ENCODE measurements at places on chromosomes 7 and 10.

DNA sequence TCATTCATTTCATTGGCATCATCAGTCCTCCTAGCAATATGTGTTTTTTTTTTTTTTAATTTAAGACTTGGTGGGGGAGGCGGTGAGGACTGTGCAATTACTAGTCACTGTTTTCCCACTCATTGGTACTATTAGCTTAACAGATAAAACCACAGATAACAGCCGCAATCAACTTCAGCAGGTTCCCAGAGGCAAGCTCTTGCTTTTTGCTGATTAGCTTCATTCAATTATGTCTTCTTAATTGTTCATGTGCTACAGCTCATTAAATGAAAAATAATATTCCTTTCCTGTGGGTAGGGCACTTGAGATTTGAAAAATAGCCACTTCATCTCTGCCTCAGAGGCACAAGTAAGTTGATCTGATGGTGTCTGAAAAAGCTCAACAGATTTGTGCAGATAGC is 215.5 kb downstream of the PCDH15 start:
- DNase-seq, result no peak

- DNase-seq, result no peak
Measured at GRCh38 chr10:86967481-86967941, 771 bp upstream of the ADIRF start.

GRCh38 chr7:26305869-26306665 is 14.4 kb downstream of the SNX10 start:
- no peak for DNase-seq

DNA sequence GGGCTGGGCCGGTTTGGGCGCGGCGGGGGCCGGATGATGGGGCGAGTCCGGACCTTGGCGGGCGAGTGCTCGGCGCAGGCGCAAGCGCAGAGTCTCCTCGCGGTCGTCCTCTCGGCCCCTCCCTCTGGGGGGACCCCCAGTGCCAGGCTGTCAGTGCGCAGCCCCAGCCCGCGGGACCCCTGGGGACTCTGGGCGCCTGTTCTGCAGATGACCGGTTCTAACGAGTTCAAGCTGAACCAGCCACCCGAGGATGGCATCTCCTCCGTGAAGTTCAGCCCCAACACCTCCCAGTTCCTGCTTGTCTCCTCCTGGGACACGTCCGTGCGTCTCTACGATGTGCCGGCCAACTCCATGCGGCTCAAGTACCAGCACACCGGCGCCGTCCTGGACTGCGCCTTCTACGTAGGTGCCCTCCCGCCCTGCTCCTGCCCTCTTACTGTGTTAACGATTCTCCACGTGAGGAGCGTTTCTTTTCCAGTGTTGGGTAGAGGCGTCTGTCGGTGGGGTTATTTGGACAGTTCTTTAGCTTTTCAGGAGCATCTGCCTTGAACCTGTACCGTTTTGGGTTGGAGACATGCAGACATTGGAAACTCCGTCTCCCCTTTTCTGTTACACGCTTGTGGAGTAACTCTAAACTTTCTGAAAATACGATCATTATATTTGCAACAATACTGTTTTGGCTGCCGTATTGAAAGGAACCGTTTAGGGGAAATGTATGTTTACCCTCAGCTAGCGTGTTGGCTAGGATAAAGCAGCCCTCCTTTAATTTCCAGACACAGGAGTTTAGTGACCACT is 706 bp downstream of the BUB3 start:
- DNase-seq, result peak; percentile 75

GRCh38 chr7:156903232-156903909 is 10.4 kb upstream of the LMBR1 start:
- no peak for DNase-seq

DNA sequence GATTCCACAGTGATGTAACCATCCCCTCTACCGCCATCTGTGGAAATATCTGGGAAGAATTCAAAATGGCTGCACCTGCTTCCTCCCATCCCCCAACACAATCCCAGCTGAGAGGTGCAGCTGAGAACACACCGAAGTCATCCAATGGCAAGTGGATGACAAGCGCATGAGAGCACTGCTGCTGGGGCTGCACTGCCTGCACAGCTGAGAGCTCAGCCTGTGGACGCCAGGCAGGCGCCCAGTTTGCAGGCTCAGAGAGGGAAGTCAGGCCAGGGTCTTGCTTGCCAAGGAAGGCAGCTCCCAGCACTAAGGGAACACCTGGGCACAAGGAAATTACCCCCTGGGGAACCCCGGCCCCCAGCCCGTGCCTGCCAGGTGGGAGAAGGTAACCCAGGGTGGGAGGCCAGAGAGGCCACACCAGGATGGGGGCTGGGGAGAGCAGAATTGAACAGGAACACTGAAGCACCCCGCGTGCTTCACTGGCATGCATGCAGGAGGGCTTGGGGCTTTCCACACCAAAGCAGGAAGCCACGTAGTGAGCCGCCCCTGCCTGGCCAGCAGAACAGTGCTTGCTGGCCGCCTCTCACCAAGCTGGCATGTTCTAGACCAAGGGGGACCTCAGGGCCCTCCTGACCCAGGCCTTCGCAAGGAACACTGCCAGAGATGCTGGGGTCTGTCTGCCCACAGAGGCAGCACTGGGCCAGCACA is 46.2 kb downstream of the FAM53B start:
- peak; percentile 61 for DNase-seq

GRCh38 chr10:86423739-86424138 is 57.1 kb upstream of the GRID1 start:
- no peak for DNase-seq

DNA sequence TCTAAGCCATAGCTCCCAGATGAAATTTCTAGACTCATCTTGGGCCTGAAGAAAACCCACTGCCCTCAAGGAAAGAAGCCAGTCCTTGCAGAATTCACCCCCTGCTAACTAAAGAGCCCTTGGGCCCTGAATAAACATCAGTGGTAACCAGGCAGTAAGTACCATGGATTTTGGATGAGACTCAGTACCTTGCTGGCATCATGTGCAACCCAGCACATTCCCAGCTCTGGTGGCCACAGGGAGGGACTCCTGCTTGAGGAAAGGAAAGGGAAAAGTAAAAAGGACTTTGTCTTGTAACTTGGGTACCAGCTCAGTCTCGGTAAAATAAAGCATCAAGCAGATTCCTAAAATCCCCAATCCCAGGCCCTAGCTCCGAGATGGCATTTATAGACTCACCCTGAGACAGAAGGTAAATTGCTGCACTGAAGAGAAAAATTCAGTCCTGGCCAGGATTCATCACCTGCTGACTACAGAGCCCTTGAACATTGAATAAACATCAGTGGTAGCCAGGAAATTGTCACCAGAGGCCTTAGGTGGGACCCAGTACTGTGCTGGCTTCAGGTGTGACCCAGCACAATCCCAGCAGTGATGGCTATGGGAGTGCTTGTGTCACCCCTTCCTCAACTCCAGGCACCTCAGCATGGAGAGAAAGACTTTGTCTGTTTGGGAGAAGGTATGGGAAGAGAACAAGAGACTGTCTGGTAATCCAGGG is 31.2 kb upstream of the SFTPD start:
- DNase-seq, result no peak

DNA sequence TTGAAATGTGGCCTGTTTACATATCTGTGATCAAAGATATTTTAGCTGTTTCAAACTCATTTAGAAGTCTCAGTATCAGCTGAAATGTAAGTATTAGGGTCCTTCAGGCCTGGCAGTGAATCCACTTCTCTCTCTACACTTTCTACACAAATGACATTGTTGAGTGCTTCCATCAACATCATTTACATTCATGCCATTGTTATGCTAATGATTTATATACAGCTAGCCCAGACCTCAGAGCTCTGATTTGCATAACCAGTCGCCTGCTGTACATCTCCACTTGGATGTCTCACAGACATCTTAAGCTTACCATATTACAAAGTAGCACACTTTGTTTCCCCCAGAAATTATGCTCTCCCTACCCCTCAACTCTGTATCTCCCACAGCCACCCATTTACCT is 71.6 kb downstream of the GSDME start:
- DNase-seq, result no peak

- DNase-seq, result no peak
Measured at GRCh38 chr7:36526863-36527548, 137.3 kb downstream of the ANLN start.

DNA sequence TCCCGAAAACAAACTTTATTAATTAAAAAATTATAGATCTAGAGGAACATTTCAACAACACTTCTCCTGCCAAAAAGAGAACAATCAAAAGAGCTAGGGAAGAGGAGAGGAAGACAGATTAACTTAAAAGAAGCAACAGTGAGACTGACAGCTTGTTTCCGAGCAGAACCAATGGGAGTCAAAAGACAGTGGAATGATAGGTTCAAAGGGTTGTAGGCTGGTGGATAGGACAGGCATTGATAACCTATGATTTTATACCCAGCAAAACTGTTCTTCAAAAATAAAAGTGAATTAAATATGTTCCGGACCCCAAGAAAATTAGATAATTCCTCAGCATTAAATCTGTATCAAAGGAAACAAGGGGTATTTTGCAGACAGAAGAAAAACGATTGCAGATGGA is 207.6 kb downstream of the MAD1L1 start:
- no peak for DNase-seq

- no peak for DNase-seq
Measured at GRCh38 chr10:101777619-101778145, 1.8 kb upstream of the FGF8 start.

- DNase-seq, result no peak
Measured at GRCh38 chr10:20955355-20955893, 58.3 kb upstream of the NEBL start.

DNA sequence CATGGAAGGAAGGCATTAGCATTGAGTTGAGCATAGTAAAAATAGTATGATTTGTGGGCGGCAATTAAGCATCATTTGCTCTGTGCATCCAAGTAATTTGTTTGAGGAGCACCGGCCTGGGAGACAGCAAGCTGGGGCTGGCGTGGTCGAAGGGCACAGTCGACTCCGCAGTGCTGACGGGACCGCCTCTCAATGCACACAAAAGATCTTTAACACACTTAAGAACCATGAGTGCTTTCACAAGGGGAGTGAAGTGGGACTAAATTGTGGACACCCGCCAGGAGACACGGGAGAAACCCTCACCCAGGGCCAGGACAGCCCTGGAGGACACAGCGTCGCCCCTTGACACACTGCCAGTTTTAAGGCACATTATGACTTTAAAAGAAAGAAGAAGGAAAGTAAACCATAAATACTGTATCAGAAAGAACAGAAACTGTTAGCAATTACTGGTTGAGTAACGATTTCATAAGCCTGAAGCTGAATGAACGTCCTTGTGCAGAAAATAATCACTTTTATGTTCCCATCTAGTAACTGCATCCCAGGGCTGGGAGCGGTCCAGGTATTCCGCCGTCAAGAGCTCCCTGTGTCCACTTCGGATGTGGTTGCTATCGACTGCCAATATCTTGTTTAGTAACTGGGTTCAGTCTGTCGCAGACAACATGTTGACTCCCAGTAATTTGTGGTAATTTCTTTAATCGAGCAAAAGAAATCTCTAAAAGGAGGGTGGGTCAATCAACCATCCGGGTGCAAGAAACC is 102.1 kb downstream of the EBF3 start:
- no peak for DNase-seq

DNA sequence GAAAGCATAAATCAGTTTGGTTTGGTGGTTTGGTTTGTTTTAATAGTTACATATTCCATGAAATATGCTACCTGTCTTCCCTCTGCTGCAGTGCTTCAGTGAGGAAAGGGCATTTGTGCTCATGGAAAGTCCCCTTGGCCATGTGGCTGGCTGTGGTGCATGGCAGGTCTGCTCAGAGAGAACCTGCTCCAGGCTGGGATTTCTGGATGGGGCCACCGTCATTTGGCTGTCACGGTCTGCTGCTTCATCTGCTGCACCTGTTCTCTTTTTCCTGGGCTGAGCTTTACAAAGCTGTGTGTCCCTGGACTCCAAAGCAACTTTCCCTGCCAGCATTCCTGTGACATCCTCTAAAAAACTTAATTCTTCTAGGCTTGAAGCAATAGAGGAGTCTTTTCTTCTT is 8.9 kb downstream of the CDK14 start:
- DNase-seq, result peak; percentile 73

DNA sequence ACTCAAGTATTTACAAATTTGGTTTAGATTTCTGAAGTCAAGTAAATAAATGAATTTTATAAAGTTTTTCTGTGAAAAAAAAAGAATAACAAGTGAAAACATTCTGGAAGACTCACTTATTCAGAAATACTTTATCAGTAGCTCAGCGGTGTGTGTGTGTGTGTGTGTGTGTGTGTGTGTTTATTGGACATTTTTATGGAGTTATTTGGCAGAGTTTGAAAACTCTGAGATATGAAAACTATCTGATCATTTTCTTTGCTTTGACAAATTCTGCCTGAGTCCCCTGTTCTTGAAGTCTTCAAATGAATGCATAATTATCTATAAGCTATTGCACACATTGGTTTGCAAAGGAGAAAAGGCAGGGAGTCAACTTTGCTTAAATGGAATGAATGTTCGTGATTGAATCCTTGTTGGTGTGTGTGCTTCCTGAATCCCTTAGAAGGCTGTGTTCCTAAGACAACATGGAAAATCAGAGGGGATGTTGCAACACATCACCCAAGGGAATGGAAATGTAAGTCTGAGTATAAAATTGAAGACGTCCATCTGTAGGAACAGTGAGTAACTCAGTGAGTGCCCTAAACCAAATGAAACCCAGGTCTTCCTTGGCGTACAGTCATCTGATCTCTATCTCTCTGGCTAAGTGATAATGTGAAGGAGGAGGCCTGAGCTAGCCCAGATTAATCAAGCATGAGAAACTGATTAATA is 160.9 kb downstream of the REEP3 start:
- DNase-seq, result peak; percentile 49

GRCh38 chr10:125159932-125160855 is at the start of gene CTBP2:
Gene CTBP2, minus strand, starts transcription at chr10:125160563.
- DNase-seq, result peak; percentile 93

DNA sequence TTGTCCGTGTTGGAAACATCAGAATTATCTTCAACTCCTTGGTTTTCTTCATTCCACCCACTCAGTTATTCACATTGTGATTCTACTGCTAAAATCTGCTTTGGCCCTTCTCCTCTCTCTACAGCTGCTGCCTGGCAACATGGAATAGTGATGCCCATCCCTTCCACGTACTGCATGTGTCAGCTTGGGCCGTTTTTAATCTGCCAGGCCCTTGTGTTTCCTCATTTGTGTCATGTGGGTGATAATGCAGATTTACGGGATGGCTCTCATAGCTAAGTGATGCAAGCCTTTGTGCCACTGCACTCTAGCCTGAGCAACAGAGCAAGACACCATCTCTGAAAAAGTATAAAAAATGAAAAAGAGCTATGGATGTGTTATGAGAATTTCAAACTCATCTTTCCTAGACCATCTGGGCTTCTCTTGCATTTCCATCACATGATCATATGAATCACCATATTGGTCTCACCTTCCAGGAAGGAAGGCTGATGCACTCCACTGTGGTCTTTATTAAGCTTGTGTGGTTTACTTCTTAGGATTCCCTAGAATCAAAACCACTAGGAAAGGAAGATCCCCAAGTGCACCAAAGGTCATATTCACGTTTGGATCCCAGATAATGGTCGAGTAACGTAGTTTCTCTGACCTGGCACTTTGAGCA is 20.6 kb upstream of the CELF2 start:
- no peak for DNase-seq

All from kidney (tissue), 22 donors.